Skeletal muscle cell (primary cell): ENCODE measurements at places on chromosomes 3 and 15.

DNA sequence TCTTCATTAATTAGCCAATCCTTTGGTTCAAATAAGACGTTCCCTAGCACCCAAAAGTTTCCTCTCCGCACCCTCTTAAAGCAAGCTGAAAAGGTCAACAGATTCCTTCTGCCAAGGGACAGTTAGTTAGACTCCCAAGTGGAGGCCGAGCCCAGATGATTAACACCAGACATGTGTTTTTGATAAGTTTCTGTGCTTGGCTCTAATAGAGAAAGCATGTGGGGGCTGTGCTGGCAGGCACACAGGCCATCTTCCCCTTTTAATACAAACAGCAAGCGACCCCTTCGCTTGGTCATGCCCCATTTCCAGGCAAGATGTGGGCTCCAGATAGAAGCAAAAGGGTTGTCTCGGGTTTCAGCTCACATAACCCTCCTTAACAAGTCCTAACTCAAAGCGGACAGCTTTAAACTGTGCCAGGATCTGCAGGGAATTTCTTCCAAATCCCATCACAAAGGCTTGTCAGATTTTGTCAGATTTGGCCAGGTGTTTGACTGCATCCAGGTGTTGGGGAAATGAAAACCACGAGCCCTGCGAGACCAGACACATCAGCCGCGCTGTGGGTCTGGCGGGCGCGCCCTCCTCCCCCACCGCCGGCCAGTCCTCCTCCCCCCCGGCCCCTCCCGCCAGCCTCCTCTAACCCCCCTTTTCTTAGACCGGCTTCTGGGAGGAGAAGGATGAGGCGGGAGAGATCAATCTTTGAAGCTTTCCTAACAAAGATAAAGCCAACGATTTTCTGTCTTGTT lies 3.3 kb downstream of the HES1 start:
- peak; percentile 79 for DNase-seq

GRCh38 chr3:20047976-20048883 lies 8.0 kb downstream of the KAT2B start:
- DNase-seq: no peak

- DNase-seq: no peak
These were observed 80.9 kb upstream of the MANF start for GRCh38 chr3:51304230-51304629.

DNA sequence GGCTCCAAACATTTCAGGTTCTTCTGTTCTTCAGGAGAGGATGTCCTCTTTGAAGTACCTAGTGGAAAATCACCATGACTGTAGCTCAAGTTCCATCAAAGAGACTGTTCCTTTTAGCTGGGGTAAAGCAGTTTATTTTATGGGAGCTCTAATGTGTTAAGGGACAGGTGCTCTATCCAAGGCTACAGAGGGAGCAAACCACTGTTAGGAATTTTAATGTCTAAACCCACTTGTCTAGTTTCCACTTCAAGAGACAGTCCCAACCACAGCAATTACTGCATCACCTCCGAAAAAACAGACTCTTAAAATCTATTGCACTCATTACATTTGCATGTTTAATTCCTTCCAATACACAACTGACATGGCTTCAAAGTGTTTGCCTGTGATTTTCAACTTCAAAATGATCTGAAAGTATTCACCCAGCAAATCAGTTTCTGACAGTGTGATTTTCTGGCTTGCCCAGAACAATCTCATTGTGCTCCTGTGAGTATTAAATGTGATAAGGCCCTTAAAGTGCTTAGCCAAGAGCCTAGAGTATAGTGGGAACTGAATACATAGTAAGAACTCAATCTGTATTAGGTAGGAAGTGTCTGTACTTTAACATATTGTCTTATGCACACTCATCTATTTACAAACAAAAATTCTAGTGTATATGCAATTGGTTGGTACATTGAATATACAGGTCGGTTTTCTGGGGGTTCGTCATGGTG lies 266.5 kb upstream of the CCDC54 start:
- DNase-seq: no peak

GRCh38 chr3:149145974-149146373 lies 16.5 kb downstream of the HPS3 start:
- no peak for DNase-seq

DNA sequence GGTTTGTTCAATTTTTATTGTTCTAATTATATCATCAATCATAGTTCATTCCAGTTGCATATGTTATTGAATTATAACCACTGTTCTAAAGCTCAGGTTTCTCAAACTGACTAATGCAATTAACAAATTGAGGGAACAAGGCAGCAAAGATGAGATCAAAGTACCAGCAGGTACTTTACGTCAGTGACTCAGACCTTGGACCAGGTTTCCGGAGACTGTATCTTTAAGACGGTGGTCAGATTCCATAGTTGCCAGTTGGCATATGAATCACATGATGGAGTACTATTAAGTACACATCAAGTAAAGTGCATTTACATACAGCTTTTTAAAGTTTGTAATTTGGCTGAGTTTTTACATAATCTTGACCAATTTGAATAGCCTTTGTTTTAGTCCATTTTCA lies 583.6 kb upstream of the ROBO2 start:
- no peak for DNase-seq

DNA sequence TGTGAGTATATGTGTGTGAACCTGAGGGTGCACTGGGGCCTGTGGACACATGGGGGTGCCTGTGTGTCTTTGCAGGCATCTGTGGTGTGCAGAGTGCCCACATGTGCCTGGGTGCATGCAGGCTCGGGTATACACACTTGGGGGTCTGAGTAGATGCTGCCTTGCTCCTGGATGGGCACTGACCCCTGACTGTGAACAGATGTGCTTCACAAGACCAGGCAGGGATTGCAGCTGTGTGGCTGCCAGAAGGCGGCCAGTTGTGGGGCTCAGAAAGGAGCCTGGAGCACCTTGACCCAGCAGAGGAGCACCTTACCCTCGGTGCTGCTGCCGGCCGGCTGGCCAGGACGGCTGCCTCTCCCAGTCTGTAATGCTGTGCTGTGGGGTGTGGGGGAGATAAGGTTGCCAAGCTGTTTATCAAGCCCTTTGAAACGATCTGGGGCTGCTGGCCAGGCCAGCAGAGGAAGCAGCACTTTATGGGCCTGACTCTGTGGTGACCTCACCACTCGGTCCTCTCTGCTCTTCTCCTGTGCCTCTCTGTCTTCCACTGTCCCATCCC lies 55.5 kb upstream of the MRPS22 start:
- no peak for DNase-seq

GRCh38 chr3:148081926-148082325 lies 615.8 kb upstream of the AGTR1 start:
- DNase-seq: no peak

DNA sequence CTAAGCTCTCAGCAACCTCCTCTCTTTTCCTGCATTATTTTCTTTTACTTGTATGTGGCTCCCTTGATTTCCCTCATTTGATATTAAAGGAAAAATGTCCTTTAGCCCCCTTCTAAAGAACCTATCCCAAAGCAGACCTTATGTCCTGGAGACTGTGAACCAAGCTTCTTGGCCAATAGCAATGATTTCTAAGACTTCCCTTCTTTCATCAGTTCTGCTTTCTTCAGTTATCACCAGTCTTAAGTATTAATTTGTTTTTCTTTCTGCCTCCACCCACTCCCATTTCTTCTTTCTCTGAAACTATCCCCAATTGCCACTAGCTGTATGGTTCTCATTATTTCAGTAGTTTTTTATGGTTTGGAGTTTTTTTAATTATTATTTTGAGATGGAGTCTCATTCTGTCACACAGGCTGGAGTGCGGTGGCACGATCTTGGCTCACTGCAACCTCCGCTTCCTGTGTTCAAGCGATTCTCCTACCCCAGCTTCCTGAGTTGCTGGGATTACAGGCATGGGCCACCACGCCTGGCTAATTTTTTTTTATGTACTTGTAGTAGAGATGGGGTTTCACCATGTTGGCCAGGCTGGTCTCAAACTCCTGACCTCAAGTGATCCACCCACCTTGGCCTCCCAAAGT lies 12.1 kb downstream of the TMOD3 start:
- DNase-seq: no peak

DNA sequence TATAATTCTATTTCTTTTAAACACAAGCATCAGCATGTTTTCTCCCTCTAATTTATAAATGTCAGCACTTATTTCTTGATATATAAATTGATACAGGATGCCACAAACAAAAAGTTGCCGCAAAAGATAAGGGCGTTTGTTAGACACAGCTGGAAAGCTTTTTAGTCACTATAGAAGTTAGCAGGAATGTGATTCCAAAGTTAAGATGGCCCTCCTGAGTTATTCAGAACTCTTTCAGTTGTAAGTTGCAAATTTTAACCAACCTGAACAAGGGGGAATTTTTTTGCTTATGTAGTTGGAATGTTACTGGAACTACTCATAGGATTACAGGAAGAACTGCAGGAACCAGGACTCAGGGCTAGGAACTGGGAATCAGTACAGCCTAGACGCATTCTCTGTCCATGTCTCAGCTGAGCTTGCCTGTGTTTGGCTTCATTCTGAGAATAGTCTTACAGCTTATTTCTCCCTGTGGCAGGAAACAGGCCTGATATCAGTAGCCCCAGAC lies 166.3 kb downstream of the VGLL4 start:
- peak; percentile 68 for DNase-seq

DNA sequence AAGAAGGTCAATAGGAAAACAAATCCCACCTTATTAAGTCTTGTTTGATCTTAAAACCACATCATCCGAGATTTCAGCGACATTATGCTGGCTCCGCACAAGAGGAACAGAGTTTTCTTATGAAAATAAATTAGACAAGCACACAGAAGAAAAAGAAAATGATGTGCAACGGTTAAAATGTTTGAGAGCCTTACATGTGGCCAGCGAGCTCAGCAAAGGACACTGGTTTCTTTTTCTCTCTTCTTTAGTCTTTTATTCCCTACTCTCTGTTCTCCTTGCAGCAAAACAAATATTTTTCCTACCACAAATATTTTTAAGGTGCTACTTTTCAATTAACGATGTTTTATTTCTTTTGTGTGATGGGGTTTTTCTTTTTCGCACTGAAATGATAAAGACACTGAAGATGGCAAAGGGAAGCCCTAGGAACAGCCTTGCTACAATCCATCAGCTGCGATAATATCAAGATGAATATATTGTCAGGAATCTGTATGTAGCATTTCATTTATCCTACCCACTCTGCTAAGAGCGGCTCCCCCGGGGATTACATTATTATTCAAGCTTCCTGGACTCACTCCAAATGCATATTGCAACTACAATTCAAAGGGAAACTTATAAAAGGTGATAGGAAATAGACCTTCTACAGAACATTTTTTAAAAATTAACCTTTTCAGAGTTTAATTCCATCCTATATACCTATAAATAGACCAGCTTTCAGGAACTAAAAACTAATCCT lies 72.9 kb downstream of the ANXA2 start:
- DNase-seq: no peak

- DNase-seq: no peak
These were observed 56.9 kb downstream of the LRCH3 start for GRCh38 chr3:197847866-197848401.
